ENCODE measurements at places on chromosomes 4 and X. TPM values are rescaled to one million over a fixed set of nuclear protein-coding genes. Genes with fewer than 3 reads are reported as not detected.

GRCh38 chr4:168531305-168531704, 34.5 kb downstream of the PALLD start:
- no peak for DNase-seq

GRCh38 chrX:11949291-11949690, 189.0 kb upstream of the FRMPD4 start:
- no peak for DNase-seq

Gene CDKL5
- 5.5 TPM for total RNA-seq

- no peak for DNase-seq
Measured at GRCh38 chrX:150753357-150753756, 60.2 kb downstream of the MTMR1 start.

GRCh38 chr4:76293772-76294171, 12.8 kb upstream of the STBD1 start:
- DNase-seq: no peak

GRCh38 chrX:1316527-1316926, 20.1 kb upstream of the IL3RA start:
- no peak for DNase-seq

GRCh38 chr4:140156529-140157171, 2.7 kb upstream of the MAML3 start:
- no peak for DNase-seq

Data from naive thymus-derived CD8-positive, alpha-beta T cell (primary cell).